ENCODE measurements at places on chromosomes 12 and 14. TPM values are rescaled to one million over a fixed set of nuclear protein-coding genes. Genes with fewer than 3 reads are reported as not detected.

The CATSPERB gene
- total RNA-seq, result not detected

The CLECL1 gene
- total RNA-seq, result not detected

The ITGB7 gene
- total RNA-seq, result 0.56 TPM

DNA sequence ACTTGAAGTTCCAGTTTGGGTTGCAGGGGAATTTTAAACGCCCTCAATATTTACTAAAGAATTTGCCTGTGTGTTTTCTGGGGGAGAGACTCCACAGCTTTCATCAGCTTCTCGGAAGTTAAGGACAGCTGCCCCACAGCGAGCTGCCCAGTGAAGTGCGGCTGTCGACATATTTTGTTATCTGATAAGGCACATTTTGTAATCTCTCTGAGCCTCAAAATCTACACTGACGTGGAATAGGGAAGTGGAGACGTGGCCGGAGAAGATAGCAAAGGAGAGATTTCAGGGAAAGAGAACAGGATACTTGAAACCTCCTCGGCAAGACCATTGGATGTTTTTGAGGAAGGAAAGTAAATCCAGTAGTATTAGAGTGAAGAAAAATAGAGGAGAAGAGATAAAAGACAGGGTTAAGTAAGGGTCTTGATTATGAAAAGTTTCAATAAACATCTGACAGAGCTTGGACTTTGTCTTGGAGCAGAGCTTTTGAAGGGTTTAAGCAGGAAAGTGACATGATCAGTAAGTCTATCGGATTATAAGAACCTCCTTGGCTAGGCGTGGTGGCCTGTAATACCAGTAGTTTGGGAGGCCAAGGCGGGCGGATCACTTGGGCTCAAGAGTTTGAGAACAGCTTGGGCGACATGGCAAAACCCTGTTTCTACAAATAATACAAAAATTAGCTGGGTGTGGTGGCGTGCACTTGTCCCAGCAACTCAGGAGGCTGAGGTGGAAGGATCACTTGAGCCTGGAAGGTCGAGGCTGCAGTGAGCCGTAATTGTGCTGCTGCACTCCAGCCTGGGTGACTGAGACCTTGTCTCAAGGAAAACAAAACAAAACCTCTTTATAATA lies 1.1 kb downstream of the POLR3B start:
- no peaks in the 10 kb centered on the region for H3K27me3 ChIP-seq
- no peak for DNase-seq
- peak overlapping the region; percentile 94 for H3K4me3 ChIP-seq
- peak overlapping the region; percentile 14 for H3K27ac ChIP-seq

GRCh38 chr12:68867606-68868005 lies 59.6 kb downstream of the MDM2 start:
- H3K27ac ChIP-seq, result no peak overlapping the region
- no peaks in the 10 kb centered on the region for H3K36me3 ChIP-seq
- H3K4me3 ChIP-seq, result no peak overlapping the region
- DNase-seq, result no peak

The ACSM4 gene
- not detected for total RNA-seq

The CCER1 gene
- not detected for total RNA-seq

GRCh38 chr12:12803186-12803585 lies 10.0 kb upstream of the DDX47 start:
- H3K27me3 ChIP-seq, result peaks cover 2% of the 10 kb centered on the region
- no peak for DNase-seq
- no peak overlapping the region for H3K4me3 ChIP-seq
- no peaks in the 10 kb centered on the region for H3K36me3 ChIP-seq

The GTF2A1 gene
- 34.6 TPM for total RNA-seq

The KITLG gene
- 28.3 TPM for total RNA-seq

GRCh38 chr12:52264435-52264825 lies 10.0 kb upstream of the KRT86 start:
- no peak overlapping the region for H3K27ac ChIP-seq
- H3K27me3 ChIP-seq, result peaks cover 3% of the 10 kb centered on the region
- no peak overlapping the region for H3K4me3 ChIP-seq
- no peaks in the 10 kb centered on the region for H3K4me1 ChIP-seq

The TSPAN11 gene
- total RNA-seq, result 3.6 TPM

DNA sequence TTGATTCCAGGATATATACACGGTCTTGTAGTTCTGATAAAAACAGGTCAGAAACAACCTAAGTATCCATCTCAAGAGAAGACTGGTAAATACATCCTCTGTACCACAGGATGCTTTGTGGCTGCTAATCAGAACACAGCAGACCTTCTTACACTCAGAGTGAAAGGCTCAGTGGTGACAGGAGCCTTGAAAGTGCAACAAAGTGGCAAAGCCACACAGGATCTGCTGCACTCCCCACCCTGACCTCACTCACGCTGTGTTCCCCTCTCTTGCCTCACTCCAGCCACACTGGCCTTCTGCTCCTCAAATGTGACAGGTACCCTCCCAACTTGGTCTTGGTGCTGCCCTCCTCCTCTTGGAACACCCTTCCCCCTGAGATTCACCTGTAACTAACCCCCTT lies 98.1 kb upstream of the GRIP1 start:
- DNase-seq, result no peak
- H3K27me3 ChIP-seq, result no peaks in the 10 kb centered on the region
- no peak overlapping the region for H3K27ac ChIP-seq
- H3K4me3 ChIP-seq, result no peak overlapping the region
- no peaks in the 10 kb centered on the region for H3K4me1 ChIP-seq
- no peaks in the 10 kb centered on the region for H3K36me3 ChIP-seq

DNA sequence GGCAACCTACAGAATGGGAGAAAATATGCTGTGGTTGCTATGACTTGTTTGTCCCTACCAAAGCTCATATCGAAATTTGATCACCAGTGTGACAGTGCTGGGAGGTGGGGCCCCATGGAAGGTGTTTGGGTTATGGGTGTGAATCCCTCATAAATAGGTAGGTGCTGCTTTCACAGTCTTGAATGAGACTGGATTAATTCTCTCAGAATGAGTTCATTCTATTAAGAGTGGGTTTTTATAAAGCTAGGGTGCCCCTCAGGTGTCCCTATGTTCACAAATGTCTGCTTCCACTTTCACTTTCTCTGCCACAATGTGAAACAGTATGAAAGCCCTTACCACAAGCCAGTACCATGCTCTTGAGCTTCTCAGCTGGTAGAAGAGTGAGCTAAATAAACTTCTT lies 133.5 kb downstream of the CPNE8 start:
- DNase-seq, result no peak
- no peaks in the 10 kb centered on the region for H3K36me3 ChIP-seq
- no peak overlapping the region for H3K27ac ChIP-seq
- no peaks in the 10 kb centered on the region for H3K4me1 ChIP-seq

The ITFG2 gene
- 16.3 TPM for total RNA-seq

All from endothelial cell (in vitro differentiated cells).